CD4-positive, CD25-positive, alpha-beta regulatory T cell (primary cell): ENCODE measurements at places on chromosomes 5 and 9. TPM values are rescaled to one million over a fixed set of nuclear protein-coding genes. Genes with fewer than 3 reads are reported as not detected.

GRCh38 chr5:76451031-76451701 is 48.1 kb downstream of the IQGAP2 start:
- H3K27me3 ChIP-seq = no peaks in the 10 kb centered on the region
- no peak for DNase-seq
- H3K4me1 ChIP-seq = peaks cover 42% of the 10 kb centered on the region
- H3K36me3 ChIP-seq = peaks cover 18% of the 10 kb centered on the region

The TEK gene
- not detected for total RNA-seq

GRCh38 chr5:61274511-61274911 is 57.5 kb upstream of the ZSWIM6 start:
- H3K27me3 ChIP-seq = no peaks in the 10 kb centered on the region
- H3K36me3 ChIP-seq = no peaks in the 10 kb centered on the region

GRCh38 chr5:10615693-10616092 is 51.8 kb downstream of the ANKRD33B start:
- no peak for DNase-seq
- no peaks in the 10 kb centered on the region for H3K4me1 ChIP-seq
- H3K36me3 ChIP-seq = no peaks in the 10 kb centered on the region
- no peaks in the 10 kb centered on the region for H3K27me3 ChIP-seq
- no peak overlapping the region for H3K27ac ChIP-seq
- H3K4me3 ChIP-seq = no peak overlapping the region

- no peak overlapping the region for H3K4me3 ChIP-seq
- peaks cover 8% of the 10 kb centered on the region for H3K36me3 ChIP-seq
- H3K27ac ChIP-seq = no peak overlapping the region
- peak; percentile 22 for DNase-seq
- H3K4me1 ChIP-seq = no peaks in the 10 kb centered on the region
Measured at GRCh38 chr9:93682155-93682968, 106.0 kb downstream of the PHF2 start.
